ENCODE measurements at places on chromosomes 13 and 19.

DNA sequence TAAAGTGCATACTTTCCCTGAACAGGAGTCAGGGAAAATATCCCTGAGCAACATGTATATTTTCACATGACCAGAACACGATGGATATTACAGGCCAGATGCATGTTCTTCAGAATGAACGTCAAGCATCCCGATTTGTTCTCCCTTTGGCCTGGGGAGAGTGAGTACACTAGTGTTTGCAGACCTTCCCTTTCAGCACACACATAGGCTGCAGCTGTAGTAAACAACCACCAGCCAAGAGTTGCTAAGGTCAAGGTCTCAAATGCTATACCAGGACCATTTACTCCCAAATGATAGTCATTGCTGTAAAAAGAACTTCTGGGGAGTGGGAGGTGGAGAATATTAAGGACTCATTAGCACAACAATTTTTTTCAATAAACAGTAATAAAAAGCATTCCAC is 3.0 kb downstream of the KLF12 start:
- no peak for DNase-seq

DNA sequence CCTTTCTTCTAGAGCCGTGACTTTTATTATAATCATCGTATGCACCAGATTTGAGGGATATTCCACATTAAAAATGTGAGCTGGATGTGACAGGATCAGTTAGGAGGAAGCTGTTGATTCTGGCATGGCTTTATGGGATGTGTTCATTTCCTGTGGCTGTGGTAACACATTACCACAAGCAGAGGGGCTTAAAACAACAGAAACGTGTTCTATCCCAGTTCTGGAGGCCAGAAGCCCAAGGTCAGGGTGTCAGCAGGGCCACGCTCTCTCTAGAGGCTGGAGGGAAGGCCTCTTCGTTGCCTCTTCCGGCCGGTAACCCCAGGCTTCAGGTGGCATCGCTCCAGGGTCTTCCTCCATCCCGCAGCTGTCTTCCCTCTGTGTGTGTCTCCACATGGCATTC is 14.5 kb downstream of the MED25 start:
- no peak for DNase-seq

GRCh38 chr13:21511849-21512248 is 52.7 kb upstream of the ZDHHC20 start:
- DNase-seq: no peak

GRCh38 chr13:54879036-54879435 is 1850.4 kb downstream of the OLFM4 start:
- no peak for DNase-seq

GRCh38 chr13:92547266-92547665 is 679.3 kb upstream of the GPC6 start:
- peak; percentile 12 for DNase-seq

DNA sequence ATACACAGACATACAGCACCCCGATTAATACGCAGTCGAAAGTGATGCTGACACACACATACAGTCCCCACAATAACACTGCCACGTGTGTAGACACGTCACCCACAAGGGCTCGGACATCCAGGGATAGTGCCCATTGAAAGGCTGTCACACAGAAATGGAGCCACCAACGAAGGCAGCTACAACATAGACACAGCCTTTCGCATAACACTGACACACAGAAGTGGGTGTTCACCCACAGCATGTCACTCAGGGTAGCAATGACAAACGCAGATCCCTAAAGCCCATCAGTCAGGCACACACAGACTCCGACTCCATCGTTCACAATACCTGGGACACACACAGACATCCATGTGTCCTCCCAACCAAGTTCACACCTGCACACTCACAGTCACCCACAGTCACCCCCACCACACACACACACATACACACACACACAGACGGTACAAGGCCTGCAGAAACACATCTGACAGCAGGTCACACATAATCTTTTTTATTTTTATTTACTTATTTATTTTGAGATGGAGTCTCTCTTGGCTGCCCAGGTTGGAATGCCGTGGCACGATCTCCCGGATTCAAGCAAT is 10.4 kb upstream of the NANOS3 start:
- no peak for DNase-seq

DNA sequence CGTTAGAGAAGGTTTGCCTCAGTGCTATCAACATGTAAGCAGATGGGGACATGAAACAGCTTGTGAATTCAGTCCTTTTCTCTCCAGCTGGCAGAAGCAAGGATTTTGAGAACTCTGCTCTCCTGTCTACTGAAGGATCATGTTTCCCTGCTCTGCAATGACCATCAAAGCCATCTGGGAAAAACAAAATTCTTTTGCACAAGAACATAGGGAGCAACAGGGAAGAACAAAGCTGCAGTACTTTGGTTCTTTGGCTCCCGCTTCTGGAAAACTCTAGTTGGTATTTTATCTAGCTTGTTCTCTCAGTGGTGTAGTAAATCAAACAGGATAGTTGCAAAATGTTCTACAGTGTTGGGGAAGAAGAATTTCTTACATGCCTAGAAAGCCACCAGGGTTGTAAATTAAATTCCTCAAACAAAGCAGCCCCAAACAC is 270.4 kb downstream of the ENOX1 start:
- DNase-seq: no peak

DNA sequence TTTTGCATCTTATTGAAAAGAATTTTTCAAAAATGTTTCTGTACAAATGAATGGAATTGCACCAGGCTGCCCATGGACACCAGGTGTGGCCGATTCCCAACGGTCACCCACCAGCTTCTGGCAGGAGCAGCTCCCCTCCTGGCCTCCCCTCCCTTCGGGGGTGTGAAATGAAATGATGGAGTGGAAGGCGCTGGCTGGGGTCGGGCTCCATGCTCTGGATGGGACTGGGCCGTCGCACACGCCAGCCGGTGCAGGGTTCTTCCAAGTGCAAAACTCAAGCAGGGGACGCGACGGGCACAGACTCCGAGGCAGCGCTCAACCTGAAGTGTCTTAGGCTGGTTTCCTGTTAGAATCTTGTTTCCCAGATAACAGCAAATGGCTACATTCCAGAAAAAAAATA is 21.9 kb downstream of the C19orf44 start:
- DNase-seq: no peak

DNA sequence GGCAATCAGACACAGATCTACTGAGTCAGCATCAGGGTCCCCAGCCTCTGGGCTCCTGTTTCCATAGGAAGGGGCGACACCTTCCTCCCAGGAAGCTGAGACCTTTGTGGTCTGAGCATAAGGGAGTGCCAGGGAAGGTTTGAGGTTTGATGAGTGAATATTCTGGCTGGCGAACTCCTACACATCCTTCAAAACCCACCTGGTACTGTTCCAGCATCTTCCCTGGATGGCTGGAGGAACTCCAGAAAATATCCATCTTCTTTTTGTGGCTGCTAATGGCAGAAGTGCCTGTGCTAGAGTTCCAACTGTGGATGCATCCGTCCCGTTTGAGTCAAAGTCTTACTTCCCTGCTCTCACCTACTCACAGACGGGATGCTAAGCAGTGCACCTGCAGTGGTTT is 9.2 kb downstream of the INSL3 start:
- no peak for DNase-seq

- no peak for DNase-seq
Observed at GRCh38 chr13:78596736-78597601, 6.4 kb downstream of the POU4F1 start.

- no peak for DNase-seq
Observed at GRCh38 chr13:75175575-75175974, 306.4 kb downstream of the TBC1D4 start.

GRCh38 chr19:33830264-33830663 is 33.6 kb downstream of the KCTD15 start:
- DNase-seq: no peak

GRCh38 chr13:114002771-114003321 is 29.0 kb upstream of the C13orf46 start:
- DNase-seq: no peak

DNA sequence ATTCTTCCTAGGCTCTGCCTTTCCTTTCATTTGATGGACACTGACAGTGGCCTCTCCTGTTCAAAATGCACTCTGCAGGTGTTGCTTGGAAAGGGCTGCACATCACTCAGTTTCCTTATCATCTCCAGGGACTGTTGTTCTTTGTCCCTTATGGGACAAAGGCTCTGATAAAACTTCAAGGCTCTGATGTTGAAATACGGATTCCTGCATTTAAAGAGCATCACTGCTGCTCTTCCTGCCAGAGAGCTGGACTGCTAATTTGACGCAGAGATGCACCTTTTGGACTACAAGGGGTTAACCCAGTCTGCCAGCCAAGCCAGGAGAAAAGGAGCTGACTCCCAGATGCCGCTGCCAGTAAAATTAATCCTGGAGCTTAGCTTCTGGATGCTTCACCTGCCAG is 952.1 kb downstream of the DIAPH3 start:
- no peak for DNase-seq

GRCh38 chr13:27083183-27083582 is 88.4 kb downstream of the USP12 start:
- no peak for DNase-seq

DNA sequence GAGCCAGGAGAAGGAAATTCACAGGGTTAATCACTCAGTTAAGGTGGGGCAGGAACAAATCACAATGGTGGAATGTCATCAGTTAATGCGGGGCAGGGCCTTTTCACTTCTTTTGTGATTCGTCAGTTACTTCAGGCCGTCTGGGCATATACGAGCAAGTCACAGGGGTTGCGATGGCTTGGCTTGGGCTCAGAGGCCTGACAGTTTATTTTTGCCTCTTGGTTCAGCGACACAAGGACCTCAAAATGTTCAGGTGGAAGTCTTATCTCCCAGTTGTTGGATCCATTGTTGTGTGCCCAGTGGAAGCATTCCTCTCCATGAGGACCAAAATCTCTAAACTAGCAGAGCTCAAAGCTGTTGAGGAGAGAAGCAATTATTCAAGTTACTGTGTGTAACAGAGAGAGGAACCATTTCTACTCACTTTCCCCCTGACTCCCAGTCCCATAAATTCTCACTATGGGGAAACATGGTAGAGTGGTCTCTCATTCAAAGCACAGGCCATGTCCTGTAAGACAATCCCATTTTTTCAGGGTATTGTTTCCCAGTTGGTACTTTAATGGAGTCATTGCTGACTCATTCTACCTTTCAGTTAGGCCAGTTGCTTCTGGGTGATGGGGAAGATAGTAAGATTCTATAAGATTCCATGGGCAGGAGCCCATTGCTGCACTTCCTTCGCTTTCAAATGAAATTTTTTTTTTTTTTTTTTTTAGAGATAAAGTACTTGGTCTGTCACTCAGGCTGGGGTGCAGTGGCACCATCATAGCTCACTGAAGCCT is 8.8 kb upstream of the COX7A1 start:
- DNase-seq: no peak

- DNase-seq: no peak
Observed at GRCh38 chr19:32181216-32181920, 164.0 kb upstream of the ZNF507 start.

DNA sequence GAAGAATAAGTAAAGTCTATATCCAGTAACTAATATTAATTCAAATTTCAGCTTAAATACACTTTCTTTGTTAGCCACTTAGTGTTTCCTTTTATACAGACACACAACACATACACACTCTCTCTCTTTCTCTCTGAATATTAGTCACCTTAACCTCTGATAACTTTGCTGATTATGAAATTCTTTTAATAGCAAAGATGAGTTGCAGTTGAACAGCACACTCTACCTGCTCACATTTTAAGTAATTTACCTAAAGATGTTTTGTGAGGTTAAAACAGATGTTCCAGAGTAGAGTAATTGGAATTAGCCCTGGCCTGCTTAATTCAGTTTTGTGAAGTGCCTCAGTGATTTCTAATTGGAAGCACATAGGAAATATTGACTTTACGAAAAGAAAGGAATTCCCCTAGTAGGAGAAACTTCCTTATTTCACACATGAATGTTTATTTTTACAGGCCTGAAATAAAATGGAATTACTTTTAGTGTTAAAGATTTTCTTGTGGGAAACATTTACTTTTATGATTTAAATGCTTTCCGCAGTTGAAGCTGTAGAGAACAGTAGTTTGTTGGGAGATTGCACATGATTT is 184.3 kb downstream of the MYO16 start:
- DNase-seq: no peak

GRCh38 chr19:49331616-49332055 is 3.6 kb upstream of the CD37 start:
- peak; percentile 51 for DNase-seq

DNA sequence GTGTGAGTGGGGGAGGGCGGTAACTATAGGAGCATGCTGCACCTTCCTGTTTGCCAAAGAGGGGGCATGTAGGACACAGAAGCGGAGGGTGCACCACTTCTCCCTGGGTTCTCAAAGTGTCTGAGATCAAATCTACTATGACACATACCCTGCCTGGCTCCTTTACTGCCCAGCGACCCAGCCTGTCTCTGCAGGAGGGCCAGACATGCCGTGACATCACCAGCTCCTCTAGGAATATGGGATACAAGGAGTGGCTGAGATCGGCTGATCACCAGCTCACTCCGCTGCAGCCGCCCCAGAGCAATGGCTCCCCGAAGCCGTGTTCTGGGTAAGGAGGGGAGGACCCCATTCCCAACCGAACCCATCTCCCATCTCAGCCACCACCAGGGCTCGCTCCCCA is 16.4 kb upstream of the IGFL1 start:
- no peak for DNase-seq

GRCh38 chr13:95604556-95604915 is 40.0 kb downstream of the DZIP1 start:
- DNase-seq: no peak

DNA sequence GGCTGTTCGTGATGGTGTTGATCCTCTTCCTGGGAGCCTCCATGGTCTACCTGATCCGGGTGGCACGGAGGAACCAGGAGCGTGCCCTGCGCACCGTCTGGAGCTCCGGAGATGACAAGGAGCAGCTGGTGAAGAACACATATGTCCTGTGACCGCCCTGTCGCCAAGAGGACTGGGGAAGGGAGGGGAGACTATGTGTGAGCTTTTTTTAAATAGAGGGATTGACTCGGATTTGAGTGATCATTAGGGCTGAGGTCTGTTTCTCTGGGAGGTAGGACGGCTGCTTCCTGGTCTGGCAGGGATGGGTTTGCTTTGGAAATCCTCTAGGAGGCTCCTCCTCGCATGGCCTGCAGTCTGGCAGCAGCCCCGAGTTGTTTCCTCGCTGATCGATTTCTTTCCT is 12.2 kb upstream of the C19orf33 start:
- DNase-seq: no peak

DNA sequence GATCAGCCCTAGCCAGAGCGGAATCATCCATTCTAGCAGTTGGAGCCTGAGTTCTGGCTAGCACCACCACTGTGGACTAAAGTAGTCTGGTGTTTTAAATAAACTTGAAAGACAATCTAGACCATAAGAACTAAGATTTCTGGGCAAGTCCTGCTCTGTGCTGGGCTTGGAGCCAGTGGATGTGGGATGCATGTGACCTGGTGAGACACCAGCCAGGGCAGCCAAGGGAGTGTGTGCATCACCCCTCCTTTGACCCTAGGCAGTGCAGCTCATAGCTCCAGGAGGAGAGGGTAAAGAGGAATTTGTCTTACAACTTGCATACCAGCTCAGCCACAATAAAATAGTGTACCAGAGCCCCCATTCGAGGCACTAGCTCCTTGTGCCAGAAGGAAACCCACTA is 21.0 kb downstream of the ITGBL1 start:
- no peak for DNase-seq

DNA sequence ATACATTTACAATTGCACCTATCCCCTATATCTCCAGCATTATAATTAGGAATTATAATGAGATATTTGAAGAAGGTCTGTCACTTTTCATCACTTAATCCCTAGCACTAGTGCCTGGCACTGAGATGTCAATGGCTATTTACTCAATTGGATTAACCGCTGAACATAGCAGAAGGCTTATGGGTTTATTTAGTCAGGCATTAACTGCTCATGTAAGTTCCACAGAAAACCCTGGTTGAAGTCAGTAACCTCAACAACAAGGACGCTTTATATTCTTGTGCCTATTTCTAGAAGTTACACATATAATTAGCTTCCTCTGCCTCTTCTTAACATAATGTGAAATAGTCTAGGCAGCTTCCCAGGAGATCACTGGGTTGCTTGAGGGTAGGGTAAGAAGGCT is 107.5 kb upstream of the POSTN start:
- DNase-seq: no peak

Data from urothelium cell line (cell line).